HuH-7 (cell line): ENCODE measurements at places on chromosomes 16 and 17.

DNA sequence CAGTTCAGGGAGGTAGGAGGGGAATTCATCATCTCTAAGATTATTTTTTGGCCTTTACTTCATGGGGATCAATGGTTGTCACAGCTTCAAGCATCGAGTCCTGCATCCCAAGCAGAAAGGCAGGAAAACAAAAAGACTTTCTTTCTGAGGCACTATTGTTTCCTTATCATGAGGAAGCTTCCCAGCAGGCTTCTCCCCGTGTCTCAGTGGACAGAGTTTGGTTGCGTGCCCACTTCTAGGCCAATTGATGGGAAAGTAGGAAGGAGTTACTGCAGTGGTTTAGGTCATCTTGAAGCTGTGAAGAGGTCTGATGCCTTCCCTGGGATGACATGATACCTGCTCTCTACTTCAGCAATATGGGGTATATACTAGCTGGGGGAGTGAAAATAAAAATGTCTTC is 175.3 kb upstream of the CDH13 start:
- no peak for DNase-seq

DNA sequence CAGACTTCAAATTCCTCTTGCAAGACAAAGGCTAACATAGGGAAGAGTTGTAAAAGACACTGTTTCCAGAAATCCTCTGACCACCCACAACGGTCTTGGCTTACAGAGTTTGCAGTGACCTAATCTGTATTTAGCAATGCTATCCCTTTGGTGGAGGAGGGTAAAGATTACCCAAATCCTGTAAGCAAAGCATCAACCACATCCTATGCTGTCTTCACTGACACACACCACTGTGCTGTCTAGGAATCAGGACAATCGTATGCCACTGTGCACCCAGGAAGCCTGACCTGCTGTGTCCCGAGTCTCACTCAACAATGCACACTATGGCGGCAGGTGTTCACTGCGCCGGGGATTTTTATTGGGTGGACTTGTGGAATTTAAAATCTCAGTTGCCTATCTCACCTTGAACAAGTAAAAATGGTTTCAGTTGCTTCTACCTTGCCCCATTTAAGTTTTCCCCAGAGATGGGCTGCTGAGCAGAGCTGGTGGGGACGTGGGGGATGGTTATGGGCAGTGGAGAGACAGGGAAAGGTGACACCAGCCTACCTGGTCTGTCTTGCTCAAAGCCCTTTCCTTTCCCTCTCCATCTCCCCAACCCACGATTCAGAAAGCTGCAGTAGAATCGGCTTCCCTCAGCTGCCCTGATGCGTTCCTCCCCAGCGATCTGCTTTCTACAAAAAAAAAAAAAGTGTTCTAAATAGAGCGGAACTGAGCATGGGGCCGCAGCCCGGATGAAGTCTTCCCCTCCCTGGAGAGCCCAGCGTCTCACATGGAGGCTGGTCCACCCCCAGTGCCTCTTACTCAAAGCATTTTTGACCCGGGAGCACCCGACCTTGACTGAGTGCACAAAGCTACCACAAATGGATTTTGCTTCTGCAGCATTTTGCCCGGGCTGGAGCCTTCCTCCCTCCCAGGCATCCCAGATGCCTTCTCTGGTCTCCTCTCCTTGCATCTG is 271.5 kb downstream of the SOX9 start:
- no peak for DNase-seq

GRCh38 chr17:30332057-30332542 is 1.8 kb downstream of the TMIGD1 start:
- no peak for DNase-seq

GRCh38 chr17:9818760-9819159 is 3.1 kb downstream of the GSG1L2 start:
- DNase-seq: no peak

DNA sequence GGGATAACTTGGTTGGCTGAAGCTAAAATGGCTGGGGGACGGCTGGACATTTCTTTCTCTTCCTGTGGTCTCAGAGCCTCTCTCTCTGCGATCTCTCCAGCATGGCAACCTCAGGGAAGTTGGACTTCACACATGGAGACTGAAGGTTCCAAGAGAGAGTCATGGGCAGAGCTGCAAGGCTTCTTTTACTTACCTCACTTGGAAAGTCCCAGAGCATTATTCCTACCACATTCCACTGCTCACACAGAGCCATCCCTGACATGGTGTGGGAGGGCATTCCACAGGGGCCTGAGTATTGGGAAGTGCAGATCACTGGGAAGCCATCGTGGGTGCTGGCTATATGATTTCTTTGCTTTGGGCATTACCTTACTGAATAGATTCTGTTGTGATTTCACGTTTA is 9.8 kb upstream of the SLC6A2 start:
- no peak for DNase-seq

- no peak for DNase-seq
Observed at GRCh38 chr17:63438092-63439051, 7.7 kb downstream of the CYB561 start.

DNA sequence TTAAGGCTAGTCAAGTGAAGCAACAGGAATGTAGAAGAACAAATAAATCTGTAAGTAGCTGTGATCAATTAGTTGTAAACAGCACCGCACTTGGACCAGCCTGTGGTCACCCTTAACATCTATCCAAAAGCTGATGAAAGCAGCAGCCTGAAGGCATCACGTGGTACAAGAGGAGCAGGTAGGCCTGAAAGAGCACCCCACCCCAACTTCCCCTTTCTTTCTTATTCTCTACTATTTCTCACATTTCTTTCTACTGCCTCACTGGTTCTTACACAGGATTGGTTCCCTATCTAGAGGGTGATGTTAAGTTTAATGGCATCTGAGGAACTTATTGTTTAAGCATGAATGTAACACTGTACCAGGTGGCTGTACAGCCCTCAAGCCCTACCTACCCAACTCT is 42.6 kb upstream of the CLEC18B start:
- no peak for DNase-seq
